Progenitor cell of endocrine pancreas (in vitro differentiated cells): ENCODE measurements at places on chromosomes 7 and 10.

DNA sequence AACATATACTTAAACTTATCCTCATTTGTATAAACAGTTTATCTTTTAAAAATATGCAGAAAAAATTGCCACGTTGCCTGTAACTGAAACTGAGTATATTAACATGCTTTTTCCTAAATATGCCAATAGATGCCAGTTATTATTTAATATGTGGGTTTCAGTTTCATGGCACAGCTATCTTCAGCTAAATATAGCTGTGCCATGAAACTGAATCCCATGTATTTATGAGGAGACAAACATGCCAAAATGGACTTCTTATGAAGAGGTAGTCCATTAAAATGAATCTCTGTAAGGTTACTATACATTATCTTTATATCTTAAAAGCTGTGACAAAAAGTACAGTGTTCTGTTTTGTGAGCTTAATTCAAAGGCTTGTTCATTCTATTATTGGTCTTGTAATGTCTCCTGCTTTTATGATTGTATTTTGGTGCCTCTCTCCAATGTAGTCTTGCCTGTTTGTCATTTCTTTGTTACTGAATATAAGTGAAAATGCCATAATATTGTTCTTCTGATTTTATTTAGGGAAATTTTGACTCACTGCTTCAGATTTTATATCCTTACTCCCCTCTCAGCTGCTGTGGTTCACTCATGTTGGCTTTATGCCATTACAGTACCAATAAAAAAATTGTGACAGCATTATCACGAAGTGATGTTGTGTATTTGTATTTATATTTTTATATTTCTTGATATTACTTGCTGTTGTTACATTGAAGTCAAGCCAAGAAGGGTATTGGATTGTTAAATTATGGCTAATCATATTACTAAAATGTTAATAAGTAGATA lies 34.3 kb upstream of the CACNA2D1 start:
- no peak for DNase-seq

GRCh38 chr7:142739923-142740492 lies 9.3 kb upstream of the PRSS1 start:
- no peak for DNase-seq

DNA sequence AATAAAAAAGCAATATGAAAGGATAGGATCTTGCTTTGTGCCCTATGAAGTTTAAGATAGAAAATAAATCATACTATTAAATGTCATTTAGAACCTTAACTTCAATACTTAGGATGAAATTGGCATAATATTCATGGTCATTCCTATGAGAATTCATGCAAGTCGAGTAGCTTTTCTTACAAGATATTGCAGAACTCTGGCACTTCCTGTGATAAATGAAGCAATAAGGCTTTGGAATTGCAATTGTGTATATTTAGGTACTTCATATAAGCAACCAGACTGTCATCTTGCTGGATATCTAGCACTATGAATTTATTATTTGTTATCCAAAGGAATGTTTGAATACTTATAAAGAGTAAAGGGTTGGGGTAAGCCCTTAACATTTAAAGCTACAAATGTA lies 116.5 kb downstream of the ZNF438 start:
- no peak for DNase-seq

- no peak for DNase-seq
Observed at GRCh38 chr10:35778306-35778705, 136.2 kb upstream of the FZD8 start.

- DNase-seq = no peak
Observed at GRCh38 chr7:130867581-130868136, 133.7 kb upstream of the KLF14 start.

- DNase-seq = no peak
Observed at GRCh38 chr7:7772397-7772821, 54.0 kb upstream of the RPA3 start.

DNA sequence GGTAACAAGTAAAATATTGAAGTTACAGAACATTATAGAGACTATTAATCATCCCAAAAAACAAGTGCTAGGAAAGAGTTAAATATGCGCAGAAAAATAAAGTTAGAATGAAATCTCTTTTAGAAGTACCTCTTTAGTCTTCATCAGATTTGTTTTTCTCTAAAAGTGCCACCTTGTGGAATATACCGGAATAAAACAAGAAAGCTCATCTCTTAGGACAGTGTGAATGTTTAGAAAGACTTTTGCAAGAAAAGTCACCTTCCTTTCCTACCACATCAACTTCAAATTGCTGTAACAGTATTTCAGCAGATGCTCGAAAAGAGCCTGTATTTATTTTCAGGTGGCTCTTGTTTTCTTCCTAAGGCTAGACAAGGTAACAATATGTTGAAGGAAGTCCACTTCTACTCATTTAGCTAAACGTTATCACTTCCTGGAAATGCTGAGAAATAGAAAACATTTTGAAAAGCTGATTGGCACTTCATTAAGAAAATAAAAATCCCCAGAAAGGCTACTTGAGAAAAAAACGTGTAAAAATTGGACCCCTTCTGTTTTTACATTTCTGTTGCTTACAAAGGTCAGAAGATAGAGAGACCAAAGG lies 19.8 kb upstream of the FAM133B start:
- no peak for DNase-seq

DNA sequence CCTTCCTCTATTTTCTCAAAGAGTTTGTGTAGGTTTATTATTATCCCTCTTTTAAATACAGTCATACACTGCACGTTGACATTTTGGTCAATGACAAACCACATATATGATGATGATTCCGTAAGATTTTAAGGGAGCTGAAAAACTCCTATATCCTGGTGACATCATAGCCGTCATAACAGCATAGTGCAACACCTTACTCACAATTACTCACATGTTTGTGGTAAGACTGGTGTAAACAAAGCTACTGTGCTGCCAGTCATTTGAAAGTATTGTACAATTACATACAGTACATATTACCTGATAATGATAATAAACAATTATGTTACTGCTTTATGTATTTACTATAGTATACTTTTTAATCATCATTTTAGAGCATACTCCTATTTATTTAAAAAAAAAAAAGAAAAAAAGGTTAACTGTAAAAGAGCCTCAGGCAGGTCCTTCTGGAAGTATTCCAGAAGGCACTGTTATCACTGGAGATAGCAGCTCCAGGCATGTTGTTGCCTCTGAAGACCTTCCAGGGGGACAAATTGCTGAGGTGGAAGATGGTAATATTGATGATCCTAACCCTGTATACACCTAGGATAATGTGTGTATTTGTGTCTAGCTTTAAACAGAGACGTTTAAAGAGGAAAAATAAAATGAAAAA lies 123.3 kb upstream of the CDK1 start:
- no peak for DNase-seq

GRCh38 chr7:50502001-50502684 lies 52.0 kb upstream of the FIGNL1 start:
- no peak for DNase-seq

DNA sequence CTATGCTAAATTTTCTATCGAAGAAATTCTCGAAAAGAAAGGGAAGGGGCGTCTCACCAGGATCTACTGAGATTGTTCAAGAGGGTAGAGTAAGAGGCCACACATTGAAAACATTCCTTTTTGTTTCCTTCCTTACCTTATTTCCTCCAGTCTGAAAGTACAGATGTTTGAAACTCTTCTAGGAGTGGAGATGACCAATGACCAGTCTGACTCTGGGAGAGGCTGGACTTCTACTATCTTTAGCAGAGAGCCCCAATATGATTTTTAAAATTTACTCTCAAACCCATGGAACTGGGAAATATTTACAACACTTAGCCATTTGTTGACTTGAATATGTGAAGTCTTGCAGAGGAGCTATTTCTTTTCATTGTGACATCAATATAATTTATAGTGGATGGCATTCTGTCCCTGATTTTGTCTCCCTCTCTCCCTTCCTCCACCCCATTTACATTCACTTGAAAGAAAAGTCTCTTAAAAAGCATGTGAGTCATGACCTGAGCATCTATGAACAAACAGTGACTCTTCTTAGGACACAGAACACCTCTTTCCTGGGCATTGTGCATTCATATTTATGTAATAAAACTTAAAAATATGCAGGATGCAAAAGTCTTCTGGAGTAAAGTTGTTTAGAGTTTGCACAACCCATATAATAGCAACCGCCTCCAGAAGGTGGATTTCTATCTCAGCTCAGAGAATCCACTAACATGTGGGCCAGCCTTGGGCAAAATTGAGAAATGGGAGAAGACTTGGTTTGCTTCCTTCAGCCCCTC lies 31.2 kb upstream of the BMPER start:
- DNase-seq = no peak

GRCh38 chr7:15104411-15105092 lies 202.0 kb upstream of the DGKB start:
- DNase-seq = no peak
